ENCODE measurements at places on chromosomes 11 and 22.

DNA sequence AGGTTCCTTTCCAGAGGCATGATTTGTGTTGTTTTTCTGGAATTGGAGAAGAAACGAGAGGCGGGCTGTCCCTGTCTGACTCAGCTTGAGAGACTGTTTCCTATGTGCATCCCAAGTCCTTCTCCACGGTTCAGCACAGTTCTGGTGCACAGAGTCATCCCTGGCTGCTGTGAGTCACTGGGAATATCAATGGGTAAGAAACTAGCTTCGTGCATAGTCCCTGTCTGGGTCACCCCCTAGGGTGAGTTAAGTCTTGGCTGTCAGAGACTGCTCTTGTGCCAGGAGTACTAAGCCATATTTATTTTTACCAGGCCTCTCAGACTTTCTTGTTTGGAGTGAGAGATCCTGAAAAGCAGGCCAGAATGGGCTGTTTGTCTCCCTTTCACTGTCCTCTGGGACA is 2.4 kb upstream of the LRP4 start:
- DNase-seq, result no peak

GRCh38 chr11:73662445-73663157 is 16.2 kb downstream of the PLEKHB1 start:
- DNase-seq, result no peak

- no peak for DNase-seq
These were observed 97.1 kb downstream of the CWC15 start for GRCh38 chr11:94876222-94876621.

- DNase-seq, result no peak
These were observed 9.3 kb downstream of the TSSC4 start for GRCh38 chr11:2409611-2410468.

DNA sequence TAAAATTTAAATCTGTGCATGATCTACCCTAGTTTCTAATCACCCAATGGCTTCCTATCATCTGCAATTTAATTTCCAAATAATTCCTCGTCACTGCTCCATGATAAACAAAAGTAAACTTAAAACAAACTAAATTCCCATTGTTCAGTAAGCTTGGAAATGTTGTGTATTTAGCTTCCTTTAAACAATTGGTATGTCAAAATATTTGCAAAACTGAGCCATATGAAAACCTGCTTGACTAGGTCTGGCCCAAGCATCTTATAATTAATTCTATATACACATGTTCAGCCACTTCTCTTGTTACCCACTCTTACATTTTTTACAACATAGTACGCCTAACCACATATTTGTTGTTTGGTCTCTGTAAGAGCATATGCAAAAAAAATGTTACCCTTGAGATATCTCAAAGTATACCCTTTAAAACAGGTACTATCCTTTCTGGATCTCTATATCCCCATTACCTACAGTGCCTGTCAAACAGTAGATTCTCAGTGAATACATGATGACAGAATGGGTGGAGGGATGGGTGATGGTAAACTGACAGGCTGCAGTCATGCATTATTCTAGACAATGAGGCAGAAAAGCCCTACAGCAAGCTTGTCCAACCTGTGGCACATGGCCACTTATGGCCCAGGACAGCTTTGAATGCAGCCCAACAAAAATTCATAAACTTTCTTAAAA is 1277.9 kb upstream of the TENM4 start:
- no peak for DNase-seq

DNA sequence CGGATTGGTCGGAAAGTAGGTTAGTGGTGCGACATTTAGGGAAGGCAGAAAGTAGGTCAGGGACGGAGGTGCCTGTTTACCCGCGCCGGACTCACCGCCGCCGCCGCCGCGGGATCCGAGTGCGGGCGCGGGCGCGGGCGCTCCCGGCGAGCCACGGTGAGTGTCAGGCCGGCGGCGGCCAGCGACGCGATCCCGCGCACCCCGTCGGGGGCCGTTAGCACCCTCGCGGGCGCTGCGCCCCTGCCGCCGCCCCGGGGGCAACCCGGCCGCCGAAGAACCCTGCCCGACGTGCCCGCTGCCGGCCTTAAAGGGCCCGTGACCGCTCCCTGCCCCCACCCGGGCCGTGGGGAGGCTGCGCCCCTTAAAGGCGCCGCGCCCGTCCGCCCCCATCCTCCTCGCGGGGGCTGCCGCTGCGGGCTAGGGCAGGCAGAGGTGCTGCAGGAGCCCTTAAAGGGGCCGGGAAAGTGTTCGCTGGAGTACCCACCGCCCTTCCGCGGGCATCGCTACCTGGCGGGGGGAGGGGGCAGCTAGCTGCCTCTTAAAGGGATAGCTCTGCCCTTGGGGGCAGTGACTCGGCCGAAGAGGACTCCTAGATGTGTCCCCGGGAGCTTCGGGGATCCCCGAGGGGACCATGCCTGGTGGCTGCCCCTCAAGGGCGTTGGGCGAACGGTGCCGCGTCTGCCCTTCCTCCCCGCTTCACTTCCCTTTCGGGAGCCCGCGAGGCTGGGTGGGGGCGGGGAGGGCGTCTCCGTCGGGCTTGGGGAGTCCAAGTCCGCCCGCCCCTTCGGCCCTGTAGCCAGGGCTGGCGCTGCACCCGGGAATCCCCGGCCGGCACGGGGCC is at the start of gene BMAL1:
Gene BMAL1 (plus strand): TSS at position 23 of the 841 bp plus-strand sequence. CDS start 76,519 bp downstream, outside the sequence.
- no peak for DNase-seq

DNA sequence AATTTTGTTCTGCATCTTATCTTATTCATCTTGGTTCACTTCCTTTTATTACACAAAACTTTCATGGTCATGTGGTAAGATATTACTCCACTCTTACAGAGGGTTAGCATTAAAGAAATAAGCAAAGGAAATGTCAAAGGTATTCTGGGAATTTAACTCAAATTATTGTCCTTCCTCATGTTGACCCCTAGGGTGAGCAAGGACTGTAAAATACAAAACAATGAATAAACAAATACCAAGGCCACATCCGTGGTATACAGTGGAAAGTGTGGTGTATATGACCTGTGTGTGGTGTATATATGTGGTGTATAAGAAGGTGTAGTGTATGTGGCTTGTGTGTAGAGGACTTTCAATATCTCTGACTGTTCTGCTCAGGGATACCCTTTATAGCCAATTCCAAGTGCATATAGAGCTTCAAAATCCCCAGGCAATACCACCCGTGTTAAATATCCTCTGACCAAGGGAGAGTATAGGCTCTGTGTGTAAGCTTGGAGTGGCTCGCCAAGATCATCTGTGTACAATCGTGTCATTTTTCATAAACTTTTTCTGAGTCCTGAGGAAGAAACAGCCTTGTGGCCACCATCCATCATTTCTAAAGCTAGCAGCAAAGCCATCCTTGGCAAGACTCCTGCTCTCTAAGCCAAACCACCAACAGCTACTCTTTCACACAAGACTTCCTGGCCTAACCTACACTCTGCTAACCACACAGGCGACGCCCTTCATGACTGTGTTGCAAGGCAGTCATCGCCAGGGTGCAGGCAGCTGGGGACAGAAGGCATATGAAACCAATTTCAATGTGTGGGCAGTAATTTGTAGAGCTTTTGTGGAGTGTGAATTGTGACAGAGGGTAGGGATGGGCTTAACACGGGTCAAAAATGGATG is 548.0 kb downstream of the ETS1 start:
- DNase-seq, result peak; percentile 82

GRCh38 chr22:17430412-17430811 is 61.2 kb downstream of the CECR2 start:
- DNase-seq, result no peak

DNA sequence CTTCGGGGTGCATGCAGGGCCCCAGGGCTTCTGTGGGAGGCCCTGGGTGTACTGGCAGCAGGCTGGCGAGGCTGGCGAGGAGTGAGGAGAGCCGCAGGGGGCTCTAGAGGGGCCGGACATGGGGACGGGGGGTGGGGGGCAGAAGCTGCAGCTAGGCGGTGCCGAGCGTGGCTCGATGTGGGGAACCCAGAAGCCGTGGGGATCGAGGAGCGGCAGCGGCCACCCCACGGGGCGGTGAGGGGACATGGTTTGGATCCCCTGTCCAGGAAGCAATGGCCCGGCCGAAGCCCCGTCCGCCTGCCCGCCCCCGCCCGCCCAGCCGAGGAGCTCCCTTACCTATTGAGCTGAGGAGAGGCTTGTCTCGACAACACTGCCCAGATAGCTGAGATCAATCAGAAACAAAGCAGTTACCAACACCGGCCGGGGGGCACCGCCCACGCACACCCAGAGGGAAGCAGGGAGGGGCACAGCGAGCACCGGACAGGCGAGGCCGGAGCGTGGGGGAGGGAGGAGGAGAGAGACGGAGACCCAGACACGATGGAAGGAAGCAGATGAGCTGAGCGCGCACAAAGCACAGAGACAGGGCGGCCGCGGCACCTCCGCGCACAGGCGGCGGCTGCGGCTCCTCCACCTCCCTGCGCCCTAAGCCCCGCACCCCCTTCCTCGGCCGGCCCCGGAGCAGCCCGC is 38.7 kb downstream of the IGSF9B start:
- DNase-seq, result no peak

GRCh38 chr11:69059985-69060384 is 11.3 kb downstream of the TPCN2 start:
- no peak for DNase-seq

GRCh38 chr11:64198511-64198910 is 8.0 kb upstream of the FERMT3 start:
- no peak for DNase-seq

GRCh38 chr22:25661073-25661472 is 80.9 kb upstream of the MYO18B start:
- DNase-seq, result no peak

DNA sequence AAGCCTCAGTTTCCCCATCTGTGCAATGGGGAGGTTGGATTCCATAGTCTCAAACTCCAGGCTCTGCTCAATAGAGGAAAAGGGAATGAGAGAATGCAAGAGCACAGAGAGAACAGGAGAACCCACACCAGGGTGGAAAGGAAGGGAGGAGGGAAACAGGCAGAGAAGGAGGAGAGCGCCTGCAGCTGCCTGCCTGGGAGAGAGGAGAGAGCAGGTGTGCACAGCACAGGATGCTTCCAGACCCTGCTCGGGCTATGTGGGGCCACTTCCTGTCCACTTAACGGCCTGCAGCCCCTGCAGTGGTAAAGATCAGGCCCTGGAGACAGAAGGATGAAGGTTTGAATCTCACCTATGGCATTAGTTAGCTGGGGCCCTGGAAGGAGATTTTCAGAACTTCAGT is 12.3 kb downstream of the LRRC32 start:
- no peak for DNase-seq

DNA sequence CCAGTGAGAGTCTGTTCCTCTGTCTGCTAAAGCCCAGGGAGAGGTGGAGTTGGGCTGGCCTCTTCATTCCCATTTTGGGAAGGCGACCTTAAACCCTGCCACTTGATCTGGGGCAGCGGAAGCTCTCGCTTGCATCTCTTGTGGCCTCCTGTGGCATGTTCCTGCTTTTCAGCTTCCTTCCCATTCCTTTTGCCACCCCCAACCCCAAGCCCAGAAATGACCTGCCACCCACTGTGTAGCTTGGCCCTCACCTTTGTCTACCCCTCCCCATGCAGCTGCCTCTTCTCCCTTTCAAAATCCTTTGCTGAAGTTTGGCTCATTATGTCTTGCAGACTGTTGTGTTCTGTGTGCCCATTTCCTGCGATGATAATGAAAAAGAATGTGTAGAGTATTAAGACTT is 110.2 kb downstream of the DBX1 start:
- DNase-seq, result no peak

- DNase-seq, result no peak
These were observed 81.3 kb upstream of the CADM1 start for GRCh38 chr11:115585361-115586024.

- no peak for DNase-seq
These were observed 63.6 kb downstream of the NFAM1 start for GRCh38 chr22:42368379-42369249.

DNA sequence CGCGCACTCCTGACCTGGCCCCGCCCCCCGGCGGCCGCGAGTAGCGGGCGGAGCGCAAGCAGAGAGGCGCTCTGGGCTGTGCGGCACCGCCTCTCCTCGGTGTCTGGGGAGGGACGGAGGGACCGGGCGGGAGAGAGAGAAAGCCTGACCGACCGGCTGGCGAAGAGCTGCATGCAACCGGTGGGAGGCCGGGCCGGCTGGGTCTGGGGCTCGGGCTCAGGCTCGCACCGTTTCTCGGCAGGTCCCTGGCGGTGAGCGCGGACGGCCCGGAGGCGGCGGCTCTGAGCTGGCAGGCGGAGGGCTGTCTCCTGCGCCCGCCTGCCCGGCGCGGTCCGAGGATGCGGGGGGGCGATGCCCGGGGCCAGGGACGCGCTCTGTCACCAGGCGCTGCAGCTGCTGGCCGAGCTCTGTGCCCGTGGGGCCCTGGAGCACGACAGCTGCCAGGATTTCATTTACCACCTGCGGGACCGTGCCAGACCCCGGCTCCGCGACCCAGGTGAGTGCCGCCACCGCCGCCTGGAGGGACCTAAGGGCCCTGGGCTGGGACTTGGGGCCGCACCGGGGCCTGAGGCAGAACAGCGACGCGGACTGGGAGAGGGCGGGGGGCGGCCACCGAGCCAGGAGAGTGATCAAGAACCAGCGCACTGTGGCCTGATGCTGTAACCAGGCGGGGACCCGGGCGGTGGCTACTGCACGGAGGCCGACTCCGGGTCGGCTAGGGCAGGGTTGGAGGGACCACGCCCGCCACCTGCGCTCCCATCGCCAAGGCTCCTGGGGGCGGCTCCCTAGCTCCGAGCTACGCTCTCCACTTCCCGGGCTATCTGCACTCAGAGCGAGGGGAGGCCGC is at the start of gene SYT9:
Gene SYT9 (plus strand): TSS at position 69 of the 847 bp plus-strand sequence. CDS start 283 bp downstream, at position 352.
- no peak for DNase-seq

DNA sequence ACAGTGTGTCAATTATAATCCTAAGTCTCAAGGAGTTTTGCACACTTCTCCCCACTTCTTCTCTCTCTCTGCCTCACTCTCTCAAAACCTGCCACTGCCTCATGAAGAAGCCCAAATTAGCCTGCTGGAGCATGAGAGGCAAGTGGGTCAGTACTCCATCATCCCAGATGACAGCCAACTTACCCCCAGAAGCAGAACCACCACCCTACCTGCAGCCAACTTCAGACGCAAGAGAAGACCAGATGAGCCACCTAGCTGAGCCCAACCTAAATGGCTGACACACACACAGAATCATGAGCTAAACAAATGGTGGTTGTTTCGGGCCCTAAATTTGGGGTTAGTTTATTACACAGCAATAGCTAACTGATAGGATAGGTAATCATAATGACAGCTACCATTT is 61.2 kb downstream of the CD82 start:
- DNase-seq, result no peak

DNA sequence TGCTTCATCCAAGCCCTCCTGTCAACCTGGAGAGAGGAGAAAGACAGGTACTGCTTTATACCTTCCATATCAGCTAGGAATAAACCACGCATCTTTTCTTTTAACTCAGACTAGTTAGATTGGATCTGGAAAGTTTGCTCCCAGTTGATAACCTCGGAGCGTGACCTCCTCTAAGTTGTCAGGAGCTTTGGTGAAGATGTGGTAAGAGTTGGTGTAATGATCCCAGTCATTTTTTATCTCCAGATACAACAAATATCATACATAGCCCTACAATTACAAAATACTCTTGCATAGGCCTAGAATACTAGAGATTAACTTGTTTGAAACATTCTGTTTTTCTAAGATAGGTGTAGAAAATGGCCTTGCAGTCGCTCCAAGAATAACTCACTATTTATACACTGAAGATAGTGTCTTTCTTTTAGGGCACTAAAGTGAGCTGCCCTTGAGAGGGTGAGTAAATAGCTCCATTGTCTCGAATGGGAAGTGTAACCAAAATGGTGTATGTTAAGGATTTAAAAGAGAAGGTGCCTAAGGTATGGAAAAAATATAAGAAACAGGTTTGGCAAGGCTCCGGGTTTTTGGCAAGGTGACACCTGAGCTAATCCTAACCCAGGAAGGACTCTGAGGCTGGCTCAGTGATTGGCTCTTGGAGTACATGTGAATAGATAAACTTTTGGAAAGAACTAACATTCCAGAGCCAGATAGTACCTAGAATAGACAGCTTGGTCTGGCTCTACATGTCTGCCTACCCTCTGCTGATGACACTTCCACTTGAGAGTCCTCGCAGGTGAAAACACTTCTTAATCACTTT is 59.4 kb downstream of the GLYATL1 start:
- no peak for DNase-seq

GRCh38 chr11:117809236-117810055 is 12.4 kb upstream of the DSCAML1 start:
- DNase-seq, result peak; percentile 78

Data from Kasumi-1 (cell line).